Central memory CD8-positive, alpha-beta T cell (primary cell): ENCODE measurements at places on chromosomes 1 and 21.

- peak overlapping the region; percentile 30 for H3K4me3 ChIP-seq
- peaks cover 8% of the 10 kb centered on the region for H3K27me3 ChIP-seq
- peak overlapping the region; percentile 42 for H3K27ac ChIP-seq
- no peaks in the 10 kb centered on the region for H3K36me3 ChIP-seq
- no peak for DNase-seq
These were observed 25.4 kb downstream of the SLC19A2 start for GRCh38 chr1:169460191-169460833.

DNA sequence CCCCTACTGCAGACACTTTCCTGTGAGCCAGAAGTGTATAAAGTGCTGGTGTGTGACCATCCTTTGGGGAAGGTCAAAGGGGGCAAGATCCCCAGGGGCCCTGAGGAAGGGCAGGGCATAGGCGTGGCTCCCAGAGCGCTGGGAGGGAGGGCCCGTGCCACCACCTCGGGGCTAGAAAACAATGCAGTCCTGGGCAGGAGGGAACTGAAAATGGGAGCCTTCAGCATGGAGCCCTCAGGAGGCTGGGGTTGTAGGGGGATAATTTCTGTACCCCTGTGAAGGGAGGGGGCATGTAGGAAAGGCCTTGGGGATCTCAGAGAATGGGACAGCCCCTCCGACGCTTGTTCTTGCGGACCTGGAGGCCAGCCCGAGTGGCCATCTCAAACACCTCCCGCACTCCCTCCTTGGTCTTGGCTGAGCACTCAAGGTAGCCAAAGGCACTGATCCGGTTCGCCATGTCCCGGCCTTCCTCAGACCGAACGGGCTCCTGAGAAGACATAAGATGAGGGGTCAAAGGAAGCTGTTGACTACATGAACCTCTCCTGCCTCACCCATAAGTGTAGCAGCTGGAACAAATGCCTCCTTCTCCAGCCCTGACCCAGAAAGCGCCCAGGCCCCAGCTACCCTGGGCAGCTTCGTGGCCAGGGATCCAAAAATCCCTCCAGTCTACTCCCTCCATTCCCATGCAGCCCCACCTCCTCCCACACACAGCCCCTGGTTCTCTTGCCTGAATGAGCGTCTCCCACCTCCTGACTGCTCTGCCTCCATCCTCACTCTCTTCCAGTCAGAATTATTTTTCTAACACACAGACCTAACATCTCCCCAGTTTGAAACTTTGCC, 5.5 kb downstream of the RHOC start:
- peaks cover 35% of the 10 kb centered on the region for H3K36me3 ChIP-seq
- no peak overlapping the region for H3K4me3 ChIP-seq
- no peak for DNase-seq
- H3K27ac ChIP-seq, result peak overlapping the region; percentile 79
- no peaks in the 10 kb centered on the region for H3K27me3 ChIP-seq
- H3K4me1 ChIP-seq, result peaks cover 64% of the 10 kb centered on the region

DNA sequence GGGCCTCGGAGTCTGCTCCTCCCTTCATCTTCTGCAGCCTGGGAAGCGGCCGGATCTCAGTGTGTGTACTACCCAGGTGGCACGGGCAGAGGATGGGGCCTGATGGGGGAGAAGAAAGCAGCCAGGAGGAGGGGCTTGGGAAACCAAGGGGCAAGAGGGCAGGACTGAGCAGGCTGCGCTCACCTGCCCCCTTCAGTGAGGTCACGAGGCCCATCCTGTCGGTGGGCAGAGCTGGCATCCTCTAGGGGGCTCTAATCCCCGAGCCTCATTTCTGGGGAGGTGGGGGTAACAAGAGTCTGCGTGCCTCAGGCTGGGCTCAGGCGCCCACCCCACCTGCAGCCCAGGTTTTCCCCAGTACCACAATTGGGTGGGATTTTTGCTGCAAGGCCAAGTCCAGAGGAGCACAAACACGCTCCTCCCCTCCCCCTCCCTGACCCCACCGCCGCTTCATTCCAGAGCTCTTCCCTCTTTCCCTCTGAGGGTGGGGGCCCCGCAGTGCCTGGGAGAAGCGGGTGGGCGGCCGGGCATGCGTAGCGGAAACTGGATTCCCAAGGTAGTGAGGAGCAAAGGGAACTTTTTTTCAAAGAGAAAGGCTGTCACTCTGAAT, 1.8 kb upstream of the WNT3A start:
- no peak overlapping the region for H3K27ac ChIP-seq
- peaks cover 1% of the 10 kb centered on the region for H3K36me3 ChIP-seq
- H3K4me1 ChIP-seq, result peaks cover 12% of the 10 kb centered on the region
- no peak for DNase-seq

GRCh38 chr1:36162680-36163239, 6.8 kb downstream of the MAP7D1 start:
- peak overlapping the region; percentile 78 for H3K4me3 ChIP-seq
- H3K27ac ChIP-seq, result peak overlapping the region; percentile 95

DNA sequence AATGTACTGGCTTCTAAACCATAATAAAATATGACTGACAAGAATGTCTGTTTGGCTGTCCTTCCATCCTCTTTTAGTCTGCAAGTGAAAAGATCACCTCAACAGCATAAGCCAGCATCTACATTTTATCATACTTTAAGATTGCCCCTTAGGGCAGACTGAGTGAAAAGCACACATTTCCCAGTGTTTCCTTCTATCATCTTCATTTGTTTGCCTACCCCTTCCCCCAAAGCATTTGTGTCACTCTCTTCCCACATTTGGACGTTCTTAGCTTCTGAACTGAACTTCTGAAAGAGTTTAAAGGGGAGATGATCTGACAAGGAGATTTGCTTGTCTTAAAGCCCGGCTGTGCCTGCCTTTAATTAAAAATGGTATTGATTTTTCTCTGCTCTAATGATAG, 322.2 kb downstream of the SPATA17 start:
- no peak overlapping the region for H3K27ac ChIP-seq
- H3K4me1 ChIP-seq, result no peaks in the 10 kb centered on the region
- no peak for DNase-seq
- peaks cover 3% of the 10 kb centered on the region for H3K36me3 ChIP-seq
- H3K4me3 ChIP-seq, result no peak overlapping the region
